ENCODE measurements at places on chromosomes 11 and 22.

DNA sequence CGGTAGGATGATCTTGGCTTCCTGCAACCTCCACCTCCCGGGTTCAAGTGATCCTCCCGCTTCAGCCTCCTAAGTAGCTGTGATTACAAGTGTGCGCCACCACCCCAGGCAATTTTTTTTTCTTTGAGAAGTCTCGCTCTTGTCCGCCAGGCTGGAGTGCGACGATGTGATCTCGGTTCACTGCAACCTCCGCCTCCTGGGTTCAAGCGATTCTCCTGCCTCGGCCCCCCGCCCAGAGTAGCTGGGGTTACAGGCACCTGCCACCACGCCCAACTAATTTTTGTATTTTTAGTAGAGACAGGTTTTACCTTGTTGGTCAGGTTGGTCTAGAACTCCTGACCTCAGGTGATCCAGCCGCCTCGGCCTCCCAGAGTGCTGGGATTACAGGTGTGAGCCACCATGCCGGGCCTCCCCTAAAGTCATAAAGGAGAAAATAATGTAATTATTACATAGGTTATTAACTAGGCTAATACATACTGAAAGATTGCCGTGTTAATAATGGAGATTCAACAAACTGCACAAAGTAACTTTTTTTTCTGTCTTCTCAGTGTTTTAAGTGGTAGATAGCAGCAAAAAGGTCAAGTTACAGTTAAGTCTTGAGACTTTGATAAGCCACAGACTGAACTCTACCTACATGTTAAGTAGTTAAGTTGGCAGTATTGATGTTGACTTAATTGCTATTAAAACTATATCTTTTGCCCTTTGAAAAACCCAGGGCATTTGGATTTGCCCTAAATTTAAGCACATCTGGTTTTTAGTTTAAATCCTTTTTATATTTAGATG, 3.9 kb downstream of the CAPRIN1 start:
- DNase-seq, result no peak

GRCh38 chr11:64531906-64532312, 59.1 kb upstream of the SLC22A12 start:
- DNase-seq, result no peak

GRCh38 chr22:45678961-45679912, 7.6 kb downstream of the ATXN10 start:
- DNase-seq, result no peak

- DNase-seq, result no peak
These were observed 11.8 kb upstream of the BCR start for GRCh38 chr22:23168391-23169042.

DNA sequence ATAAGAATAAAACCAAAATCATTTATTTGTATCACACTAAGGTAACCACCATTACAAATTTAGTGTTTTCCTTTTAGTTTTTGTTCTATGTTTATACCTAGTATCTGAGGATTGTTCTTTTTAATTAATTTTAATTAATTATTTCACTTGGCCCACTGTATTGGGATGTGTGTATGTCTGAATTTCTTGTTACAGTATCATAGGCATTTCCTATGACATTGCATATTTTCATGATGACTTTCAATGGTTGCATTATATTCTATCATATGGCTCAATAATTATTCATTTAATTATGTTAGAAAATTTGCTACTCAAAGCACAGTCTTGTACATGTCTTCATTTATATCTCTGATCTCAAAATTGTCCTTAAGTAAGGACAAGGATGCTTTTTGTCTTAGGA, 41.0 kb downstream of the C11orf71 start:
- DNase-seq, result no peak
